ENCODE measurements at places on chromosomes 6 and 20.

DNA sequence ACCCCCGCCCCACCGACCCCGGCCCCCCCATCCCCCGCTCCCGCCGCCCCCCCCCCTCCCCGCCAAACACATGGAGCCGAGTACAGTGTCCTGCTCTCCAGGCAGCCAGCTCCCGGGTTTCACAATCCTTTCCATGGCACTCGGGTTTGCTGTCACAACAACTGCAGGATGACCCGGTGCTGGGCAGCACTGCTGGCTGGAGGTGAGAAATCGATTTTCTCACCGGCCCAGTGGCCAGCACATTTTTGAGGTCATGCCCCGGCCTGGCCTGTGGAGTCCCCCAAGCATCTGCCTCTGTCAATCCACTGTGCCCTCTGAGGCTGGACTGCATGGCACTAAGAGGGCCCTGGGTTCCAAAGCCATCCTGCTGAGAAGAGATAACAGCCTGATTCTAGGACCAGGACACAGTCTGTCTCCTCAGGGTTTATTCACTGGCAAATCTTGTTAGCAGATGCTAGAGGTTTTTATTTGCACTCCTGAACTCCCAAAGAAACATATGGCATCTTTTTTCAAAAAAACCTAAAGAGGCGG lies 129.5 kb downstream of the NFATC2 start:
- no peak for DNase-seq

- no peak for DNase-seq
These were observed 9.7 kb downstream of the EMILIN3 start for GRCh38 chr20:41356951-41357350.

GRCh38 chr6:107821591-107821990 lies 2.5 kb downstream of the SCML4 start:
- no peak for DNase-seq

DNA sequence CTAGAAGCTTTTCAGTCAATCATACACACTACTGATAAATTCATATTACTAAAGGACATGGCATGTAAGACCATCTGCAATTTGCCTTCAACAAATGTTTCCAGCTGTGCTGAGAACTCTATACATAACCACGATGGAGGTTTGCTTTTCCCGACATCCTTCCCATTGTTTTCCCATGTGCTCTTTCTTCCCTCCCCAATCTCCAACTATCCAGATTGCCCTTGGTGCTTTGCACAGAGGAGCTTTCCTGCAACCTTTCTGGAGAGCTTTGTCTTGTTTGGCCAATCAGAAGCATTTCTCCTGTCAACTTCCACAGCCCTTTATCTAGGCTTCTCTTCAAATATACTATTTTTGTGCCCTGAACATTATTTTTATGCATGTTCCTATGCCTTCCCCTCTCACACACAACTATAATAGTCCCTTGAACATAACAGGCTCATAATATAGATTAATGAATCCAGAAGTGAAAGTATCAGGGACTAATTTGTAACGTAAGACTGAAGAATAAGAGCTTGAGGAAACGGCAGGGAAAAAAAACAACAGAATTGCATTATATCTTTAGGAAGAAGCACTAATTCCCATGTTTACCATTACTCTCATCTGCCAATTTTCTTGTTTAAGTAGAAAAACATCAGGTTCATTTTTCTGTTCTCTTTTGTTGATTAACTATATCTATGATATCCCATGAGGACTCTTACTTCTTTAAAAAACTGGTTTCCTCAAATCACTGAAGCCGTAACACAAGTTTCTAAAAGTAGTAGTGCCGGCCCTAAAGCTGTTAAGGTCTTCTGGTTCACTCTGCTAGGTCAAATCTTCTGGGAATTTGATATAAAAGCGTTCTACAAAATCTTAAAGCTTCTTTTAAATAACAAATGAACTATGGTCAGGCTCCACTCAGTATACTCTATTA lies 20.1 kb downstream of the SMLR1 start:
- DNase-seq, result no peak

- no peak for DNase-seq
These were observed 30.8 kb downstream of the SIM1 start for GRCh38 chr6:100433726-100434435.

DNA sequence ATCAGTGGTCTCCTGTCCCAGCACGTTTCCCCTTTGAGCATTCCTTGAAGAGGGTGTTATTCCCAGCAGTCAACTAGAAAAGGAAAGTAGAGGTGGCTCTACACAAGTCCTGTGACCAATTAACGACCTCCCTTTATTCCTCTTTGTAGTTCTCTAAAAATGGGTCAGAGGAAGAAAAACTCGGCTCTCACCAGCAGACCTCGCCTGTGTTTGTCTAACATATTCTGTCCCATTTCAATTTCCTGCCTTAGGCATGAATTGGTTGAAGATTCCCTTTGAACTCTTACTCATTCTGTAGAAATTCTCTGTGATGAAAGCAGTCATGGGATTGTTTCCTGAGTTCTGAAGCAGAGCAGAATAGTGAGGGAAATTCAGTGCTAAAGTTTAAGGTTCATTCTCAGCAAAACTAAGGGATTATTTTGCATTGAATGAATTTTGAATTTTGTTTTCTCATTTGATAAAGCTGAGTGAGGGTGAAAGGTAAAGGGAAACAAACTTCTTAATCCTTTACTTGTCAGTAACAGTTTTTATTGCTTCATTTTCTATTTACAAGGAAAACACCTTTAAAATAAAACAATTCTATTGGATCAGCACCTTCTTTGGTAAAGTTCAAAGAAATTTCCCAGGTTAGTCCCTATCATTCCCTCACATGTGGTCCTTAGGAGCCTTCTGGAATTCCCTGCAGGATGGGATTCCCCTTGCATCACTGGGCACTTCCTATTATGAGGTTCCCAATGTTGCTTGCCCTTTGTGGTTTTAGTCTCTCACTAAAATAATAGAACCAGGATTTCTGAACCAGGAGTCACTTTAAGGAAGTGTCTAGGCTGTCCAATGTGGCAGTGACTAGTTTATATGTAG lies 105.8 kb downstream of the SLX4IP start:
- DNase-seq, result no peak

GRCh38 chr20:36538026-36538722 lies 3.1 kb upstream of the MYL9 start:
- DNase-seq, result no peak

- DNase-seq, result no peak
These were observed 89.0 kb downstream of the NRSN1 start for GRCh38 chr6:24214984-24215383.

GRCh38 chr20:36093025-36093803 lies 61.3 kb upstream of the EPB41L1 start:
- DNase-seq, result no peak

- no peak for DNase-seq
These were observed 243.4 kb downstream of the TRDN start for GRCh38 chr6:123393331-123393730.

Data from stimulated activated CD4-positive, alpha-beta T cell treated with anti-CD3 and anti-CD28 coated beads, Interleukin-2, amount 100 ng/mL, for 48 hours (primary cell).